ENCODE measurements at places on chromosomes 2 and 18. TPM values are rescaled to one million over a fixed set of nuclear protein-coding genes. Genes with fewer than 3 reads are reported as not detected.

NCK2 gene
- 38.4 TPM for total RNA-seq

GALR1 gene
- total RNA-seq, result 2.1 TPM

VIL1 gene
- 0.10 TPM for total RNA-seq

SERPINB13 gene
- 21.2 TPM for total RNA-seq

FLACC1 gene
- total RNA-seq, result 2.9 TPM

POTEF gene
- not detected for total RNA-seq

GAREM2 gene
- 2.5 TPM for total RNA-seq

CHST10 gene
- total RNA-seq, result 6.8 TPM

KCNG3 gene
- total RNA-seq, result 0.20 TPM

MAP3K20 gene
- 60.2 TPM for total RNA-seq

BOLL gene
- 0.10 TPM for total RNA-seq

ERICH2 gene
- total RNA-seq, result 0.79 TPM

GKN2 gene
- not detected for total RNA-seq

RNF125 gene
- 8.6 TPM for total RNA-seq

GCA gene
- 26.9 TPM for total RNA-seq

CFAP65 gene
- total RNA-seq, result not detected

LRPPRC gene
- total RNA-seq, result 74.8 TPM

SLC5A7 gene
- 0.10 TPM for total RNA-seq

CHPF gene
- total RNA-seq, result 35.9 TPM

SNTG2 gene
- total RNA-seq, result 5.2 TPM

ELOA2 gene
- not detected for total RNA-seq

DLX1 gene
- 1.4 TPM for total RNA-seq

GRCh38 chr2:19700861-19701585, 200.8 kb downstream of the TTC32 start:
- DNase-seq, result no peak

DNA sequence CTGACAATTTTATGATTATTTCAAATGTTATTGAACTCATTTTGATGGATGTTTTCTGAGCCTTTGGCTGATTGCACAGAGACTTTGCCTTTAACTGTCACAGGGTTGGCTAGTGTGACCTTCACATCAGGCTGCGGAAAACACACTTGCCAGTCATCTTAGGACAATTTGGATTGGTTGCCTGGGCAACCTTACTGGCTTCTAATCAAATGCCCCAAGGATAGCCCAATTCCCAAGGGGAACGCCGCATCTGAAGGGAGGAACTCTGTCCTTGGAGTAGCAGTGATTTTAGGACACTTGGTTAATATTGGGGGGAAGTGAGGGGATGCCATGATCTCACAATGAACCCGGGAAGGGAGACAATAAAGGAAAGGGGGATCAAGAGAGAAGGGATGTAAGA, 29.5 kb downstream of the OSBPL6 start:
- DNase-seq, result no peak

GRCh38 chr2:231613663-231614558, 21.2 kb downstream of the TEX44 start:
- DNase-seq, result peak; percentile 86

- DNase-seq, result no peak
These were observed 558 bp upstream of the CEP192 start for GRCh38 chr18:12990641-12990966.

GRCh38 chr2:195820867-195821565, 164.0 kb downstream of the SLC39A10 start:
- no peak for DNase-seq

GRCh38 chr2:186348200-186348599, 137.9 kb upstream of the ZC3H15 start:
- DNase-seq, result no peak

DNA sequence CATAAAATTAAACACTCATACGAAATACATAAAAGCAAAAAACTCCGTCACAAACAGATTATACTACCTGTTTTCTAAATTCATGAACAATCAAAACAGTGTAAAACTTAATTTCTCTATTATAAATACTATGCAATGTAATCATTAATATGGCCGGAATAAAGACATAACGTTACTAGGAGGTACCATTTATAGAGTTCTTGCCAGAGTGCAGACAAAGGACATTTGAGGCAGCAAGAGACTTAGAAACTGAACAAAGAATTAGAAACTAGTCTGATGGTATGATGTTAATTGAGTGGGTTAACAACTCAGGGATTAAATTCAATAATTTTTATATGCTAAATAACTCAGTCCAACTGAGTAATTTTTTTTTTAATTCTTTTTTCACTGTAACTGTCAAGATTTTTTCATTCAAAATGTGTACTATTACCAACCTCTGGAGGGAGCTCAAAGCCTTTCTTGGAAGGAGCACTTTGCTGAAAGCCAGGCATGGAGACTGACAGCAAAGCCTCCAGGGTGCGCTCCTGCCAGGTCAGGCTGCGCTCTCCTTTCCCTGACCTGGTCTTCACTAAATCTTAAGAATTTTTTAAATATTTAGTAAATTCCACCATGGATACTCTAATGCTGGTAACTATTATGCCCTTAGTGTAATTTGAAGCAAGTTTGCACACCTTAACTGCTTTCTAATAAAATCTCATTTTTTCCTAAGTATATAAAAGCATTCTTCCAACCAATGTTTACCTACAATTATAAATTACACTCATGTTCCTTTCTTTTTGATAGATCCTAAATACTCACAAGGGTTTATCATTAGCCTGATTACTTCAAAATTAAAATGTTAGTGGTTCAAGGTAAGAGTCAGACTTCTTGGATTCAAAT, 34.1 kb downstream of the WDR35 start:
- peak; percentile 47 for DNase-seq

GRCh38 chr2:98768384-98769113, 37.6 kb upstream of the MGAT4A start:
- DNase-seq, result no peak

- peak; percentile 57 for DNase-seq
These were observed 1.1 kb downstream of the BIN1 start for GRCh38 chr2:127105656-127106456.

DNA sequence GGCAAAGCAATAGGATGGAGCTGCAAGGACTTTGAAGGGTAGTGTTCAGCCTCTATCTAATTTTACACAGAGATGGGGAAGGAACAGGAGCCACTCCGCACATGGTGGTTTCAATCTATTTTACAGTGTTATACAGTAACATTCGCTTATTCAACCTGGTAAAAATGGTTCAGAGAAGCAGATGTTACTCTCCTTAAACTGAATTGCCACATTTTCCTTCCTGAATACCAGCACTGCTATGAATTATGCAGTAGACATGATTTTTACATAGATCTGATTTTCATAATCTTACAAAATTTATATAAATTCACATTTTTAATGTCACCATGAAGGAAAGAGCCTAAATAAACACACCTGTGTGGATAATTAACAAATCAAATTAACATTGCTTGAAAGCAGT, 85.0 kb downstream of the ITGA4 start:
- DNase-seq, result no peak

DNA sequence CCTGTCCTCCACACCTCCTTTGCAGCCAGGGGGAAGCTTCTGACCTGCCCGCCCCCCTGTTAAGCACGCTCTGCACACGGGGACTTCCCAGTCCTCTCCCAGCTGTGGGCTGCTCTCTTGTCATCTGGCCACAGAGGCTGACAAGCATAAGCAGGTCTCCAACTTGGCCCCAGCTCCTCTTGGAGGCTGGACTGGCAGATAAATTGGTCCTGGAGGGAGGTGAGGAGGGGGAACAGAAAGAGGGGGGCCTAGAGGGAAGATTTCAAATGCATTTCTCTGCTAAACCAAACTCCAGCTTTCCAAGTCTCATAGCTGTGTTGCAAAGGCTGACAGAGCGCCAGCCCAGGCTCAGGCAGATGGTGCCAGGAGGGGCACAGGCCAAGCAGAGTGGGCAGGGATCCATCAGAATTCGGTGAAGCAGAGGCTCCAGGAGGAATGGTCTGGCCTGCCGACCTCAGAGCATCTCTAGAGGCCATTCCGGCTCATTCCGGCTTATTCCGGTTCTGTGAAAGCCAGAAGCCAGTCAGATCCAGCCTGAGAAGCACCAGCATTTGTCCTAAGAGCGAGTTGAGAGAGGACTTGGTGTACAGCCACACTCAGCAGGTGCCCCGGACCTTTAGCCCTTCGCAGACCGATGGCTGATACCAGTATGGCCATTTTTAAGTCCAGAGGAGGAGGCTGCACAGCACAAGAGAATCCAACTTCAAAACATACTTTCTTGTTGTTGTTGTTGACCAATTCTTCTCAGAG, 508.9 kb upstream of the MYT1L start:
- DNase-seq, result no peak

GRCh38 chr2:4369826-4370419, 666.5 kb downstream of the DCDC2C start:
- DNase-seq, result peak; percentile 92

- DNase-seq, result no peak
These were observed 113.9 kb downstream of the INO80D start for GRCh38 chr2:205972113-205972512.

DNA sequence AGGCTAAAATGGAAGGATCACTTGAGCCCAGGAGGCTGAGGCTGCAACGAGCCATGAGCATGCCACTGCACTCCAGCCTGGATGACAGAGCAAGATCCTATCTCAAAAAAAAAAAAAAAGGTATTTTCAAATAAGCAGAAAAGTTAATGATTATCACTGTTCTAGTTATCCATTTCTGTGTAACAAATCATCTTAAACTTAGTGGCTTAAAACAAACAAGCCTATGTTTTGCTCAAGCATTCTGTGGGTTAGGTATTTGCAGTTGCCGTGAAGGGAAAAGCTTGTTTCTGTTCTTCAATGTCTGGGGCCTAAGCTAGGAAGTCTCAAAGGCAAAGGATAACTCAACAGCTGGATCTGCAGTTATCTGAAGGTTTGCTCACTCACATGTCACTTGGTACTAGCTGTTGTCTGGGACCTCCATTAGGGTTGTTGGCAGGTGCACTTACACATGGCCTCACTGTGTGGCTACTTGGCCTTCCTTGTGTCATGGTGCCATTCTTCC, 14.1 kb downstream of the MFF start:
- DNase-seq, result no peak

DNA sequence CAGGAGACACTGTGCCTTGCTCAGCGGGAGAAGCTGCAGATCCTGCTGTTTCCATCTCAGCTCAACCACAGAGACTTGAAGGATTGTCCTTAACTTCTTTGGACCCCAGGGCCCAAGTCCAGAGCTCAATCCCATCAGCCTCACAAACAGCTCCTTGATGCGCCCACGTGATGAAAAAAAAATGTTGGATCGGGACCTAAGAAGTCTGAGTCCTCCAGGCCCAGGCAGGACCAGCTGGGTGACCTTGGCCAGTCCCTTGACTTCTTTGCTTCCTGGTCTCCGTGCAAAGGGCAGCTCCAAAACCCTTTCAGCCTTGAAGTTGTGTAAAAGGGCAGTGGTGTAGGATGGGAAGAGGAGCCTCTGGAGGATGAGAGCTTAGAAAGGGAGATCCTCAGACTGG, 175.5 kb downstream of the ZFP36L2 start:
- no peak for DNase-seq

GRCh38 chr2:215454519-215455246, 18.8 kb upstream of the FN1 start:
- DNase-seq, result no peak

GRCh38 chr2:36477315-36477714, 120.7 kb downstream of the FEZ2 start:
- no peak for DNase-seq

GRCh38 chr2:69642709-69643601, 584 bp downstream of the AAK1 start:
- DNase-seq, result peak; percentile 81

DNA sequence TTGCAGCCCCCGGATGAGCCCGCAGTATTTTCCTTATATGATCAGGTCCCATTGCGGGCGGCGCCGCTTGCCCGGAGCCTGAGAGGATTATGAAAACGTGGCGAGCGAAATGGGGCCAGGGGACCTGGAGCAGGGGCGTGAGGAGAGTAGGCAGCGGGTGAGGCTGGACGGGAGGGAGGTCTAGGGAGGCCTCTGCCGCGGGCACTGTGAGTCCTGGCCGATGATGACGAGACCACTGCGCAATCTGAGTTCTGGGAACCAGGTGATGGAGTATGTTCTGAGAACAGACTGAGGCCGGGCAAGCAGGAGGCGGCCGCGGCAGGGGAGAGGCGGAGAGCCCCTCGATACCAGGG, 790 bp upstream of the ACAA2 start:
- DNase-seq, result peak; percentile 21

DNA sequence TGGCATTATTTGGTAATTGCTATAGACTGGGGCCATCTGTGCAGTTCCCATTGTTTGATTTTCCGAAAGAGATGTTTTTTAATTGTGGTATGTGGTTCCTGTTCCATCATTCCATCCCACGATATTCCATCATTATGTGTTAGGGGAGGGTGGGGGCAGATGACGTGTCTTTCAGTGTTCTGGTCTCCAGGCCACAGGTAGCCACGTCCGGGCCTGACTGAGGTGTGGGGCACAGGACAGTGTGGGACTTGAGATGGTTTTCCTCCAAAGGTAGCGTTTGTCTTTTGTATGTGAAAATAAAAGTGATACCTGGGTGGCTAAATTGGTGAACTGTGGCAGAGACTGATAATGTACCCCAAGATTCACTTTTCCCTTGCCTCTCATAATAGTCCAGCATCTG, 192.2 kb upstream of the HAAO start:
- no peak for DNase-seq

GRCh38 chr18:35912332-35912731, 60.1 kb upstream of the RMP24 start:
- no peak for DNase-seq

DNA sequence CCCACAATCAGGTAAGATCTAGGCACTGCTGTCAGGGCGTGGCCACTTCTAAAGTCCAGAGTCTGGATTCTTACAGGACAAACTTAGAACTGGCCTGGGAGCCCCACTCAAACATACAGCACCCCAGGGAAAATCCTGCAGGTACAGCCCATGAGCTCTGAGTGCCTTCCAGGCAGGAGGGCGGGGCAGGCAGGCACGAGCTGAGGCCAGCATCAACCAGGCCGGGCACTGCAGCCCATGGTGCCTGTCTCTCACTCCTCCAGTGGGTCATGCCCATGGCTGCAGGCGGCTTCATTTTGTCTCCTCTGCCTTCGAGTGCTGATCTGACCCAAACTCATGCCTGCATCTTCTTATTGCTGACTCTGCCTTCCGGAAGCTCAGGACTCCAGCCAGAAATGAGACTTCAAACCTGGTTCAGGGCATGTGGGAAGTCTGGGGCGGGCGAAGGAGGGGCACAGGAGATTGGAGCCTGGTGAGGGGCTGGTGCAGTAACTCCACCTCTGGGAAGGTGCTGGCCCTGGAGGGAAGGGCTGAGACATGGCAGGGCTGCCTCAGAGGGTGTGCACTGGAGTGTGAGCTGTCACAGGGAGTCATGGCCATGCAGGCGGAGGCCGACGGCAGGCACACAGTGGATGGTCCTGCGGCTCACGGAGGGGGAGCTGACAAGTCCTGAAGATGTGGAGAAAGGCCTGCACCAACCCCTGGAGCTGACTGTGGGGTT, 40.5 kb downstream of the HS6ST1 start:
- no peak for DNase-seq

GRCh38 chr2:240140511-240140910, at the start of gene OTOS:
TSS of gene OTOS (minus strand) at chr2:240140658. CDS start at chr2:240140326, 332 bp downstream.
- DNase-seq, result no peak

GRCh38 chr18:72114801-72115594, 429.1 kb downstream of the CBLN2 start:
- DNase-seq, result no peak

All from skin of body (tissue), 3 donors.